NCI-H1417 (cell line): ENCODE measurements at places on chromosomes 6 and 20.
A peak's percentile ranks its signal among the peaks of the same experiment; 100 is the strongest.

GRCh38 chr6:51303338-51303737, 484.7 kb downstream of the TFAP2B start:
- no peak for DNase-seq

DNA sequence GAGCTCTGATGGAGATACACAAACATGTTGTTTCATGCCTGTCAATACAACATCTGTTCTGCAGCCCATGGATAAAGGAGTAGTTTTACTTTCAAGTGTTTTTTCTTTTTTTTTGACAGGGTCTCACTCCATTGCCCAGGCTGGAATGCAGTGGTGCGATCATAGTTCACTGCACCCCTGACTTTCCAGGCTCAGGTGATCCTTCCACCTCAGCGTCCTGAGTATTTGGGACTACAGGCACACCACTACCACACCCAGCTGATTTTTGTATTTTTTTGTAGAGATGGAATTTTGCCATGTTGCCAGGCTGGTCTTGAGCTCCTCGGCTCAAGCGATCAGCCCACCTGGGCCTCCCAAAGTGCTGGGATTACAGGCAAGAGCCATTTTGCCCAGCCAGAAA, 97.0 kb downstream of the SMAP1 start:
- no peak for DNase-seq

GRCh38 chr6:130513770-130514169, 148.0 kb downstream of the TMEM200A start:
- no peak for DNase-seq

- DNase-seq, result no peak
These were observed 7.8 kb upstream of the KHDC1L start for GRCh38 chr6:73233048-73233447.

DNA sequence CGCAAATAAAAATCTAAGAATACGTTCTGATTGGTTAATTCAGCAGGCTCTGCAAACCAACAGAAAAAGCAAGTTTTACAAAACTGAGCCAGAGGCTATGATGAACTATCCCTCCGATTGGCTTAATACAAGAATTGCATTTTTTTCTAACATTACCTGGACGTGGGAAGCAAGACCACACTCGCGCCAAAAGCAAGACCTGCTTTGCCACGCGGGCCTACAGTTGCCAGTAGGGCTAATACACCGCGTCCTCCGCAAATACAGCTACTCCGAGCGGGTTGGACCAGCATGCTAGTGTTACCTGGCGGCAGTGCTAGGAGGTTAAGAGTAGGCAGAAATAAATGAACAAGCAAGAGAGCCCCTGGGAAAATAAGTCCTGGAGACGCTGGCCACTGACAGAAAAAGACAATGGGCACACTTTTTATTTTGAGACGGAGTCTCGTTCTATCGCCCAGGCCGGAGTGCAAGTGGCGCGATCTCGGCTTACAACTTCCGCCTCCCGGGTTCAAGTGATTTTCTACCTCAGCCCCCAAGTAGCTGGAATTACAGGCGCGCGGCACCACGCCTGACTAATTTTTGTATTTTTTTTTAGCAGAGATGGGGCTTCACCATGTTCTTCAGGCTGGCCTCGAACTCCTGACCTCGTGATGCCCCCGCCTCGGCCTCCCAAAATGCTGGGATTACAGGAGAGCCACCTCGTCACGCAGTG, 131.9 kb upstream of the BTN3A2 start:
- peak; percentile 89 for DNase-seq

GRCh38 chr6:133571681-133572080, 317.2 kb upstream of the TCF21 start:
- no peak for DNase-seq
